GM12891 (cell line): ENCODE measurements at places on chromosomes 3 and 15.

- DNase-seq: no peak
These were observed 107.3 kb downstream of the ZNF385D start for GRCh38 chr3:21643752-21644151.

DNA sequence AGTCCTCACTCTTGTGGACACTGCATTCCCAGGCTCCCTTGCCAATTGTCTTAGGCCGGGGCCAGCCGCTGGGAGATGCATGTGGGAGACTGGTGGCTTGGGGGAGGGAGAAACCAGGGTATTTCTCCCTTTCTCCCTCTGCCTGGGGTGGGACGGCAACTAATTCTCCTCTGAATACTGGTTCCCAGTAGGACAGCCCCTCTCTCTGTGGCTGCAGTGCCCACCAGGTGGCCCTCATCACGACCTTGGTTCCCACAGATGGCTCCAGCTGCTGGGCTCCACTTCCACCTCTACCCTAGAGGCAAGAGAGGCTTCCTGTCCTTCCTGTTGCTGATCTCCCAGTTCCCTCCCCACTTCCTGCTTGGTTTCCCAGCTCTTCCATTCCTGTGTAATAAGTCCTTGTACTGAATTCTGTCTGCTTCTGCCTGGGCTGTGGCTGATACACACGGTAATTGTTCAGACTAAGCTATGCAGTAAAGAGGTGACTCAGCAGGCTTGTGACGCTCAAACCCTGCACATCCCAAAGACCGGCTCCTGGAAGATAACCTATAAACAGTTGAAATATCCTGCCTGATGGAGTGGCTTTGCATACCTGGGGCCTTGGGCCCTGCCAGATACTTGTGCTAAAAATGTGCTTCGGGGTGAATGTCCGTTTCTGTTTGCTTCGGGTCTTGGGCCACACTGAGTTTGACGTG, 20.4 kb upstream of the COPG1 start:
- DNase-seq: no peak

- DNase-seq: no peak
These were observed 61.3 kb downstream of the ZDHHC19 start for GRCh38 chr3:196149831-196150301.

DNA sequence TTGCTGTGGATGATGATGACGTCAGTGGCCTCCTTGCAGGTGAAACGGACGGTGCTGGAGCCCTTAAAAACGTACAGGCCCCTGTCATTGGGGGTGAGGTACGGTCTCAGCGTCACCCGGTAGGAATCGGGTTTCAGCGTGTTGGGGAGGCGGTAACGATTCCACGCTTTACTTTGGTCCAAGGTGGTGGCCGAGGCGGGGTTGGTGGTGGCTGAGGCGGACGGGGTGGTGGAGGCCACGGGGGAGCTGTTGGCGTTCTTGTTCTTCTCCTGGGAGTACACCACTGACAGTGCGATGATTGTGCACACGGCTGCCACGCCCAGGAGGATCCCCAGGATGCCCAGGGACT, 8.5 kb downstream of the ANPEP start:
- no peak for DNase-seq

- DNase-seq: no peak
These were observed 89.4 kb upstream of the TJP1 start for GRCh38 chr15:29911705-29912104.

DNA sequence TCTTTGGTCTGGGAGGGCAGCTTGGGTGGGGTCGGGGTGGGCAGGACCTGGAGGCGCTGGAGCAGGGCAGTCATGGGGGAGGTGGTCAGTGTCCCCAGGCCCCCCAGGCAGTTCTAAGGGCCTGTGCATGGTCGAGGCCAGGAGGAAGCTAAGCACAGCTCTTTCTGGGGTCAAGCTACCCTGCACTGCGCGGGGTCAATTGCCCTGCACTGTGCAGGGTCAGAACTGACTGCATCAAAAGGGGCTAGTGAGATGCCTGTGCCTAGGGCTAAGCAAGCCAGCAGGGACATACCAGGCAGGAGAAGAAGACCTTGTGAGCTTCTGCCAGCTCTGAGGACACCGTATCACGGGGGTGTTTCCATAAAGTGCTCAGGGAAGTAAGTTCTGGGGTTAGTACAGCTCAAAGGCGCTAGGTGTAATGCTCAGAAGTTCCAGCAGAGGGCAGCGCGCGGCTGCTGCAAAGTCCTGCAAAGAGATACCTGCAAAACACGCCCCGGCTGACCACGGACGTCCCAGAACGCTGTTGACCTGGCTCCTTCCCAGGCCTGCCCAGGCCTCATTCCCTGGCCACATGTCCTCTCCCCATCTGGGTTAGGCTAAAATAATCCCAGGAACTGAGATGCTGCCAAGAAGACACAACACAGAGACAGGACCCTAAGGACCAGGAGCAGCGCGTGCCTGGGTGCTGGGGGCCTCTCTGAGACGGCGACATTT, 18.8 kb upstream of the IQSEC1 start:
- DNase-seq: peak; percentile 71

DNA sequence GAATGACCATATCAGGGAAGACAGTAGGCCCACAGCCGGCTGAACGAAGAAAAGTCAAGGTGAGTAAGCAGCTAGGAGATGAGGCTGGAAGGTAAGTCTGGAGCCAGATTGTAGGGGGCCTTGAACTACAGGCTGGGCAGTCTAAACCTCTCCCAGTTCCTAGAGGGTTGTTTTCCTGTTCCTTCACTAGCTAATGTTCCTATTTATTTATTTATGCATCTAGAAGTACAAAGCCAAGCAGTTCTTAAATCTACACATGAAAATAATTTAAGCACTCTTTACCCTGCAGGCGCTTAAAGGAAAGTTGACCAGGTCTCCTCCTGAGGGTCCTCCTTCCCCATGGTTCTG, 3.7 kb downstream of the ACAA1 start:
- no peak for DNase-seq

- no peak for DNase-seq
These were observed 105.6 kb downstream of the GTPBP8 start for GRCh38 chr3:113096188-113096892.

- DNase-seq: no peak
These were observed 293.0 kb downstream of the UBE2E2 start for GRCh38 chr3:23496165-23496564.

DNA sequence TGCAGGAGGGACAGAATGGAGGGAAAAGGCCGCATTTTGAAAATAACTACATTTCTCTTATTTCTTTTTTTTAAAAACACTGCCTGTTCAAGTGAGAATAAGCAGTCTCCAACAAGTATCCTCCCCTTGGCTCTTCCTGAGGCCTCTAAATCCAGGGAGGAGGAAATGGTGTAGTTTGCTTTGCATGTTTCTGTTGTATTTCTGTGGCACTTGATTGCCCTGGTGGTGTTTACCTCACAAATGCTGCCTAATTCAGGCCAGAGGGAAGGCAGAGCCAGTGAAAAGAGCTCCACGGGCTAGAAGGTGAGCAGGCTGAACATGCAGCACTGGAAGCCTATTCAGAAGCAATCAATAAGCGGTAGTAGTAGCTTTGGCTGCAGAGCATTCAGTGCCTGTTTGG, 149.3 kb upstream of the ATP11B start:
- no peak for DNase-seq

GRCh38 chr3:43210049-43211027, 76.0 kb upstream of the SNRK start:
- no peak for DNase-seq

DNA sequence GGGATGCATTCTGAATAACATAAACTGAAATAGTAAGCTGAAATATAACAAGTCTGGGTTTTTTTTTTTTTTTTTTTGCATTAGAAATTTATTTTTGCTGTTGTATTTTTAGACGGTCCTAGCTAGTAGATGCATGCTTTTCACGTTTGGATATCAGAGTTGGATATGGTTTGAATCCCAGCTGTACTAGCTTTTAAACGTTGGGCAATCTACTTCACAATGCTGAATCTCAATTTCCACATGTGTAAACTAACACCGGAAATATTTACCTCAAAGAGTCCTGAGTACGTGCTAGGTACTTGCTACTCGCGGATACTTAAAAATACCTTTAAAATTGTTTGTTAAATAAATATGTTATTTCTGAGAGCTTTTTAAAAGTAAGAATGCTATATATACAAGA, 139.8 kb downstream of the BBX start:
- DNase-seq: no peak

DNA sequence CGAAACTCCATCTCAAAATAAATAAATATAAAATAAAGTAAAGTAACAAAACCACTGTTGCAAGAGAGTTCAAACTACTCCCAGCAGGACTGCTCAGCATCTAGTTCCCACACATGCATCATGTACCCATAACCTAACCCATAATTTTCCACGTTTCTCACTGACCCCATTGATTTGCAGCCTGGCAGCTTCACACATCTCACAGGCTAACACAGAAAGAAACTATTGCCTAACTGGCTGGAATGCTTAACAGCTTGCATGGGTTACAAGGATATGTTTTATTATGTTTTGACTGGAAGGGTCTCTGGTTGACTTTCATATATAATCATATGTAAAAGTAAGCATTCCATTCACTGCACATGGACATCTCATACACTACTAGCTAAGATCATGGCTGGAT, 55.6 kb upstream of the TBC1D23 start:
- DNase-seq: no peak

DNA sequence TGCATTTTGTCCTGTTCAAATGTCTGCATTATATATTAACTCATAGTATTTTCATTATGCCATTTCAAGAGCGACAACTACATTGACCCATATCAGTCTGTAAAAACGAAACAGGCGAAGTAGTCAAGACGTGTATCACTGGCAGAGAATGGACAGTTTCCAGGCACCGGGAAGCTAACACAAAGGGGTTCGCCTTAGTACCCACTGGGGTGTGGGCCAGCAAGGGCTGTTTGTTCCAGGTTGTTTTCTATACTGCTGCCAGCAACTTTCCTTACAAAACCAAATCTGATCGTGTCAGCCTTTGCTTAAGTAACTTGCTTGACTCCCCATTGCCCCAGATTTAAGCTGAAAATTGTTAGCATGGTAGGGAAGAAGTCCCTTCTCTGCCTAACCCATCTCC, 87.1 kb downstream of the CGNL1 start:
- DNase-seq: no peak

DNA sequence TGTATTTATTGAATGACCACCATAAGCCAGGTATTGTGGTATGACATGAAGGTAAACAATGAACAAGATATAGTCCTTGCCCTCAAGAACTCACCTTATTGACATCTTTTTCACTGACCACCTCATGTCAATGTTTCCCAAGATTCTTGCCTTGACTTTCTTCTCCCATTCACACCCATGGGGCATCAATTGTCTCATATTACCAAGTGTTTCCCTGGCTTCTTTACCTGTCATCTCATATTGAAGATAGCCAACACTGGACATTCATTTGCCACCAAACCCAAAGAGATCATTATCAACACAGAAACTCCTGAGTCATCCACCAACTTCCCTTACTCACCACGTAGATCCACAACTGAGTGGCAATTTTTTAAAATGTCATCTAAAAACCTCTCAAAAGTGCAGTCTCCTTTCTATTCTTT, 2.2 kb downstream of the EFHB start:
- DNase-seq: no peak

GRCh38 chr15:84748274-84749110, at the start of gene ZNF592:
TSS of gene ZNF592 (plus strand) at chr15:84748592. CDS start at chr15:84782676, 34,084 bp downstream.
- DNase-seq: peak; percentile 61

DNA sequence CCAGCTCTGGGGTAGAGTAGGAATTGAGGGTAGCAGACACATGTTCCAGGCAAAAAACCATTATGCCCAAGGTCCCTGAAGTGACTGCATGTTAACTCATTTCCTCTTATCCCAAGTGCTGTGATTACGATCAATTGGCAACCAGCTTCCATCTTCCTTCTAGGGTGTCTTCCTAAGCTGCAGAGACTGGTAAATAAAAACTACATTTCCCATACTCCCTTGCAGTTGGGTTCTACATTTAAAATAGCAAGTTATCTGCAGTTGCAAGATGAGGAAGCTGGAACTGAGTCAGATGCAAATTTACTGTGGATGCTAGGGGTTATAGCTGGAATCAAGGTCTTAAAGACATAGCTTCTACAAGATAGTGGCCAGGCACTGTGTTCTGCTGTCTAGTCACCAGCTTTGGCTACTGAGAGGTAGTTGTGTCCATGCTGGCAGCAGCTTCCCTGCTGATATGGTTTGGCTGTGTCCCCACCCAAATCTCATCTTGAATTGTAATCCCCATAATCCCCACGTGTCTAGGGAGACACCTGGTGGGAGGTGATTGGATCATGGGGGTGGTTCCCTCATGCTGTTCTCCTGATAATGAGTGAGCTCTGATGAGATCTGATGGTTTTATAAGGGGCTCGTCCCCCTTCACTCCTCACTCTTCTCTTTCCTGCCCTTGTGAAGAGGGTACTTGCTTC, 51.3 kb upstream of the FBN1 start:
- no peak for DNase-seq

- DNase-seq: no peak
These were observed 309.3 kb downstream of the LRRC3B start for GRCh38 chr3:26931896-26932295.

DNA sequence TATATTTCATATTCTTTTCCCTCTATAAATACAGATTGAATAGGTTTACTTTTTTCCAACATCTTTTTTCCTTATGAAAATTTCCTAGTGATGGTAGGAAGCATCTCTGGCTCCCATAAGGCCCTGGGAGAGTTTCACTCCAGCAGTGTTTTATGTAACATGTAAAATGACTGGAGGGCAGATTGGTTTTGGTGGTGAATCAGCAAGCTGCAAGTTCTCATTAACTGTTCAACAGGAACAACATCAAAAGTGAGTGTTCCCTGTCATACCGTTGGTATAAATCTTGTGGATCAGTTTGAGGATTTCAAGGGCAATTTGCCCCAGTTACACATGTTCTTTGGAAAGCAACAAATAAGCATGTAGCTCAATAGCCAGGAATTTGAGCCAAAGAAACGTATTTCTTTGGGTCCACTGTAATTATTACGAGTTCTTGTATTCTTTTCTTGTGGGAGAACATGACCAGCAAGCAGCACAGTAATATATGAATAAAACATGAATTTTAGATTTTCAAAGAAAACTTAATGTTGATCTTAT, 345.7 kb downstream of the SV2B start:
- no peak for DNase-seq

DNA sequence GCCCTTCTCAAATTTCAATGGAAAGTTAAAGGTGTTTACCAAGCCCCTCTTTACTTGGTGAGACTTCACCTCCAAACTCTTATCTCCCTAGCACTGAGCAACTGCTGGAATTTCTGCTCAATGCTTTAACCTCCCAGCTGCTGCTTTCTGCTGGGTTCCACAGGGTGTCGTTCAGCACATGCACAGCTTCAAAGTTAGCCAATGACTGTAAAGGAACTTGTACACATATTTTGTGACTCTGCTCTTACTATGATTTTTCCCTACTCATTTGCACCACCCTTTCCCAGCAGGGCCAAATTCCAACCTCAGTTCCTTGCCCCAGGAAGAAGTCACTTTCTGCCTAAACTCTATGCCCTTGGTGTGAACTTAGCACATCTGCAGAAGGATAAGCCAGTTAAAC, 89.7 kb downstream of the ULK4 start:
- DNase-seq: no peak
